Erythroblast (primary cell): ENCODE measurements at places on chromosomes 3 and 15.

DNA sequence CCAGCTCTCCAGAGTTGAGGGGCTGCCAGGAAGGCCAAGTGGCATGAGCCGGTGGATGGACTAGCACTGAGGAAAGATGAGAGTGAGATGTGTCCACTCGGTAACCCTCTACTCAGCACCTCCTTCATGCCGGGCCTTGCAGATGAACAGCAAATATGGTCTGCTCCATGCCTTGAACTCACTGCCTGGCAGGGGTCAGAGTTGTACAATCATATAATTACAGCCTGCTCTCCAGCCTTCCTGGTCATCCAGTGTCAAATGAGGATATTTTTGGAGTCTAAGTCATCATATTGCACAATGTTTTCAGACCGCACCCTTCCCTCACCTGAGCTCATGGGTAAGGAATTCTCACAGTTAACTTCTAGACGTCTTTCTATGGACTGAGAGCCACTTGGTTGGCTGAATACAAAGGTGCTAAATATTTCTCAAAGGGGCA is 4.9 kb downstream of the MGLL start:
- no peak for DNase-seq

- peak; percentile 2 for DNase-seq
These were observed 57.9 kb downstream of the RASA2 start for GRCh38 chr3:141544697-141545096.

- DNase-seq: no peak
These were observed 251.7 kb upstream of the GOLGA6L4 start for GRCh38 chr15:83983634-83984458.

DNA sequence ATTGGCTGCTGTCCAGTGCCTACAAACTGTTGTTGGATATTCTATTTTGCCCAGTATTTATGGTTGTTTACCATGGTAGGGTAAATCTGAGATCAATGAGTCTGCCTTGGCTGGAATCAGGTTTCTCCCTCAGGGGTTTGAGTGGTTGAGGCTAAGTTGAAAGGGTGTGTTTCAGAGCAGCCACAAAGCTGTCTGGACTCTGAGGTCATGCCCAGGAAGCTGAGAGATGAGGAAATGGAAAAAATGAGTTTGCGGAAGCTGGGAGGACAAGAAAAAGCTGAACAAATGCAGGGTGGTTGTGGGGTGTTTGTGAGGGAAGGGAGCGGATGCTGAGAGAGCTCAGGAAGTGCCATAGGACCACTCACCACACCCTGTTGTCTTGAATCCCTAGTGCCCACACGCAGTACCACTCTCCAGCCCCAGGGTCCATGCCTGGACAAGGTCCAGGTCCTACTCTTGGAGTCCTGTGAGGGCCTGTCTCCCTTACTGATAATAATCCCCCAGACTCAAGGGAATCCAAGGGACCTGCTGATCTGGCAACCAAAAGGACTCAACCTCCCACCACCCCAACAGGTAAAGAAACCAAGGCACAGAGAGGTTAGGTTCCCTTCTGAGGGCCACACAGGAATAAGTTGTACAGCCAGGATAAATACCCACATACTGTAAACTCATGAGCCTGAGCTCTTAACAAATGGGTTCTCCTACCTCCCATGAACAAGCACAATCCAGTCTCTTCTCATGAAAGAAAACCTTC is 81.6 kb downstream of the PPCDC start:
- DNase-seq: peak; percentile 17

- DNase-seq: no peak
These were observed 28.4 kb downstream of the MAGI1 start for GRCh38 chr3:66010348-66010738.

DNA sequence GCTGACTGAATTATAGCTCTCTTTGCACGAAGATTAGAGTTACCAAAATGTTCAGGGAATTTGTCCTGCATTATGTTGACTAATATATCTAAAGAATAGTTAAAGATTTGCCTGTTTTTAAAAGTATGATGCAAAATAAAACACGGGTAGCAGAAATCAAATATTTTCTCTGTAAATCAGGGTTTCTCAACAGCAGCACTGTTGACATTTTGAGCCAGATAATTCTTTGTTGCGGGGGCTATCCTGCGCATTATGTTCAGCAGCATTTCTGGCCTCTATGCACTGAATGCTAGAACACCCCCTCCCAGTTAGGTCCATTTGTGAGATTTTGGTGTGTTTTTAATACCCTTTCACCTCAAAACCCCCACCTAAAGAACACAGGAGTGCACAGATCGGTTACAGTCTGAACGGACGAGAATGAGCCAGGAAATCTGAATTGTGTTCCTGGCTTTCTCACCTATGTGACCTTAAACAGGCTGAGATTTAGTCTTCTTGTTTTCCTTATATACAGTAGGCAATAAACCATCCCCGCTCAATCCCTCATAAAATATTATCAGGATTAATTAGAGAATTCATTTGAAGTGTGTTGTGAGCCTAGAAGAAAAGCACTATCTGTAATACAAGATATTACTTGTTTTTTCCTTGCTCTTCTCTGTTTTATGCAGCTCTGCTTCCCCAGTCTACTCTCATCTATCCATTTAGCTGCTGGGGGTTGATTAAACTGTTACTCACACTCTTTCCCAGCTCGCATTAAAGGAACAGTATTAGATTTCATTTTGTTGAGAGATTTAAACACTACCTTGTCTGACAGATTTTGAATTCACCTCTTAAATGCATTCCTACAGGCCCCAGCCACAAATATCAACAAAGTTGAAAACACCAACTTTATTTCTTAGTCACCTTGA is 247.5 kb upstream of the GOLIM4 start:
- no peak for DNase-seq

DNA sequence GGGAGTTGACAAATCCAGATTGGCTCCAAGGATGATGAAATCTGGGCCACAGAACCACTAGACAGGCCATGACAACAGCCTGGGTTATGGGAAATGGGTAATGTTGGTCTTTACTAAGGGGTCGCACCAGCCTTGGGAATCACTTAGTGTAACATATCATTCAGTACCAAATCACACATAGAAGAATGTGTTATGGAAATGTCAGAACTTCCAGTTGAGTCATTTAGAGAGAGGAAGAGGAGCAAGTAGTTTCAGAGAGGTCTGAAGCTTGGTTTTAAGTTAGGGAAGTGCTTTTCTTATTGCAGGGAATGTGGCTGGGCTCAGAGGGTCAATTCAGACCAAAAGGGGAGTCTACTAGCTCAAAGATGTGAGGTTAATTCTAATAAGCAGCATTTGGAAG is 241.6 kb upstream of the ZPLD1 start:
- no peak for DNase-seq

DNA sequence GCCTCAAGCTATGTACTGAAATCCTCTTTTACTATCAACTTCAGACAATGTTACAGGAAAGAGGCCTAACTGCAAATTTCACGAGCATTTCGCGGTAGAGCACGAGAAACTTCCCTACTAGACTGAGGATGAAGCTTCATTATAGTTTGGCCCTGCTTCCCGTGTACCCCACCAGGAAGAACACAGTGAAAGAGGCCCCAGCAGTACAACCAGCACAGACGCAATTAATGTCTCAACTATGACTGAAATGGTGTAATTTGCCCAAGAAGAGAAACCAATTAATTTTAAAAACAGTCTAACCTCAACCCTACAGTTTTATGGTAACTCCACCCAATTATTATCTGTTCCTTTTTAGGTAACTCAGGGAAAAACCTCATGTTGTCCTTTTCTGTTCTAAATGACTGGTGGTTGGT is 12.1 kb downstream of the CHSY1 start:
- DNase-seq: no peak

- no peak for DNase-seq
These were observed 29.0 kb upstream of the BCL6 start for GRCh38 chr3:187774185-187774789.

- no peak for DNase-seq
These were observed 80.9 kb downstream of the PRICKLE2 start for GRCh38 chr3:64144241-64144900.

DNA sequence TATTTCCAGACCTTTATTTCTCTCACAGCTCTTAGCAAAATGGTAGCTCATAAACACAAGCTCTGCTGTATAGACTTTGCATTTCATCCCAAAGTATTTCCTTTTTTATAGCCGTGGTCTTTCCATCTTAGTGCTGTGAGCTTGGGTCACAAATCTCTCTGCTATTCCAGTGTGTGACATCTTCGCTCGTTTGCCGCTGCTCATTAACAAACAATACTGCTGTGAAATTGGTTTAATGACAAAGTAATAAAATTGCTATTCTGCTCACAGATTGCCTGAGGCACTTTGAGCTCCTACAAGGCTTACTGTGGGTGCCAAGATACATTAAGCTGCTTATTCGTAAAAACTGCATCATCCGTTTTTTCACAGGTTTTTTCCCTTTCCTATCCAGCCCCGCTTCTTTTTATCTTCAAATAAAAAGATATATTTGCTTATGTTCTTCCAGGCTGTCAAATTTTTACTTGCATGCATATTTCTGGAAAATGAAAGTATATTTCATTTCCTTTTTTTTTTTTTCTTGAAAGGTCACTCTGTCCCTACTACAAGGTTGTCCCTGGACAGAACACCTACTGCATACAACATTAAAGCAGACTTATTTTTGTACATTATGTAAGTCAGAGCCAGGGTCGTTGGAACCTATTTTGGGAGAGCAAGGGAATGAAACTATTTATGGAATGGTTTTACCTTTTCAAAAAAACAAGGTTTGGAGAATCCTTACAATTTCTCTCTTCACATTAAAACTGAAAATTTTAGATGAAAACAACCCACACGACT is 174.5 kb downstream of the MEIS2 start:
- no peak for DNase-seq

- DNase-seq: no peak
These were observed 615.5 kb downstream of the ROBO2 start for GRCh38 chr3:77655396-77655795.

- peak; percentile 3 for DNase-seq
These were observed 194.2 kb downstream of the EBLN2 start for GRCh38 chr3:73255609-73256029.

- peak; percentile 6 for DNase-seq
These were observed 203.4 kb downstream of the FOXP1 start for GRCh38 chr3:71380096-71380495.

DNA sequence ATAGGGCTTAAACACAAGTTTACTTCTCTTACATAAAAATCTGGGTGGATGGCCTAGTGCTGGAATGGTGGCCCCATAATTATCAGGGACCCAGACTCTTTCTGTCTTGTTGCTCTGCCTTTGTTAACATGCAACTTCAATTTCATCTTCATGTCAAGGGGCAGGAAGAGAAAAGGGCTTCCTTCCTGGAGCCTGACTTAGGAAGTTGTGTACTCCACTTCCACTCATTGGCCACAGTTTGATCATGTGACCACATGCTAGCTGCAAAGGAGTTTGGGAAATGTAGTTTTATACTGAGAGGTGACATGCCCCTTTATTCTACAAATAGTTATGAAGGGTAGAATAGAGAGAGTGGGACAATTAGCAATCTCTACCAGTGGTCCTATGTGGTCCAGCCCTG is 39.3 kb downstream of the RHCG start:
- peak; percentile 18 for DNase-seq

DNA sequence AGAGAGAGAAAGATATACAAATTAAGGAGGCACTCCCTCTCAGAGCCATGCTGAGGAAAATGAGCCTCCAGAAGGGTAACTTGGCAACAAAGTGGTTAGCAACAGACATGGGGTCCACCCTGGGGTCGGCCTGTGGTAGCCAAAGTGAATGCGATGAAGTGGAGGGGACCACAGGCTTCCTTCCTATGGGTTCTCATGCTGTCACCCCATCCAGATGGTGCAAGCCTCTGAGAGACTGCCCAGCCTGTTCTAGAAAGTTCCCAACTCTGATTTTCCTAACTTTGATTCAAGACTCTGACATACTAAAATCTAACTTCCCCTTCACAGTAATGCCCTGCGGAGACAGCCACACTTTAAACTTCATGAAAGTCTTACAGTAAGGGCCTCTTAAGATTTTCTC is 18.2 kb upstream of the LACTB start:
- DNase-seq: no peak

DNA sequence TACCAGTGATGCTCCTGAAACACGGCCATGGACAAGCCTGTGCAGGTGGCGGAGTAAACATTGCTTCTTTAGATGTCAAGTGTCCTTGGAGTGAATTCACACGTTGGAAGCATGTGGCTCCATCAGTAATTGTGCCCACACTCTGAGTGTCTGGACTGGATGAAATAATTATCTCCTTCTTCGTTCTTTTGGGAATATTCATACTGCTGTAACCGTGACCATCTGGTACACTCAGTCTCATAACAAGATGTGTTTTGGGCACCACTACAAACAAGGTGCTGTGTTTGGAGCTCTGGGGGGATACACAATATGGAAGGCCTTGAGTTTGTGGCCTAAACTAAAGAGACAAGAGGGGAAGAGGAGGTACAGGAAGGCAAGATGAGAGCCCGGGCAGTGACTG is 165.6 kb downstream of the APBA2 start:
- DNase-seq: no peak

GRCh38 chr3:147616998-147617619 is 207.9 kb downstream of the ZIC1 start:
- peak; percentile 7 for DNase-seq

DNA sequence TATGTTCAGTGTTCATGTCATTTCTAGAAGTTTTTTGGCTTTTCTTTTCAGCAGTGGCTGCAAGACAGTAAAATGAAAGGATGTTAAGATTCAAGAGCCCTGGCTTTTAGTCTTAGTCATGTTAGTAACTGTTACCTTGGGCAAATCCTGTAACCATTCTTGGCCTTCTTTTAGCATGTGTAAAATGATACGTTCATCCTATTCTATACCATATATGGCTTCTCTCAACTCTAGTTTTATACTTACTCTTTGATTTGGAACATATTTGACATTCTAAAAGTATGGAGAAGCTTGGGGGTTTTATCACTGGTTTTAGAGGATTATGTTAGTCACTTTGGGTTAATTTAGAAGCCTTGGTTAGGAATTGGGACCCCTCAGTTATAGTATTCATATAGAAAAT is 20.1 kb downstream of the GTF2E1 start:
- no peak for DNase-seq

- DNase-seq: no peak
These were observed 19.3 kb upstream of the PRR23E start for GRCh38 chr3:127173516-127174166.

DNA sequence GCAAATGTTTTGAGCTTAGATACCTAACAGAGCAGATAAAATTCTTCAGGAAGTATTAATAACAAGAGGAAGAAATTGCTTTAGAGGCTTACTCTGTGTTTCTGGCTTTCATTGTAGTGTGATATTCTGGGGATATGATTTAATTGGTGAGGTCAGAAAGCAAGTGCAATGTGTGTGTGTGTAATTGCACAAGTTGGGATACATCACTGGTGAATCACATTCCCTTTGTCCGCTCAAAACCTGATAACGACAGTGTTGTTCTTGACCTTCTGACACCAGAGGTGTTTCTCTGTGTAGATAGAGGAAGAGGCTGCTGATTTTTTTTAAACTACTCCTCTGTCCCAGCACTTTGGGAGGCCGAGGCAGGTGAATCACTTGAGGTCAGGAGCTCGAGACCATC is 161.1 kb downstream of the CACNA2D3 start:
- DNase-seq: no peak

GRCh38 chr3:12149029-12149428 is 9.7 kb downstream of the TIMP4 start:
- DNase-seq: no peak

GRCh38 chr15:34514251-34514670 is 69.2 kb downstream of the GOLGA8B start:
- peak; percentile 51 for DNase-seq

- no peak for DNase-seq
These were observed 54.2 kb downstream of the PIK3R4 start for GRCh38 chr3:130692455-130692854.
